ENCODE measurements at places on chromosomes 6 and 20.

DNA sequence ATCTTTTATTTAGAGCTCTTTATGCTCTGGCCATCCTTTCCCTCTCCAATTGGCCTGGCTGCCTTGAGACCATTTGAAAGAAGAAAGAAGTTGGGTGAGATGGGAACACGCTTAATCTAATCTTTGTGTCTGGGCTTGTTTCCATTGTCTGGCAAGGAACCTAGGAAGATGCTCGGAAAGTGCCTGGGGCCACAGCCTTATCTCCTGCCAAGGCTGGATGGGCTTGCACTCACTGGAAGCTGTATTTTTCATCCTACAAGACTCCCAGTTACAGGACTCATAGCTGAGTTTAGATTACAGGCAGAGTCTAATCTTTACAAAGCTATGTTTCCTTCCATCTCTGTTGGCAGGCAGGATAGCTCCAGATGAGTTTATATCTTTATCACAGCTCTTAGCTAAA lies 33.1 kb upstream of the CDYL start:
- DNase-seq = no peak

DNA sequence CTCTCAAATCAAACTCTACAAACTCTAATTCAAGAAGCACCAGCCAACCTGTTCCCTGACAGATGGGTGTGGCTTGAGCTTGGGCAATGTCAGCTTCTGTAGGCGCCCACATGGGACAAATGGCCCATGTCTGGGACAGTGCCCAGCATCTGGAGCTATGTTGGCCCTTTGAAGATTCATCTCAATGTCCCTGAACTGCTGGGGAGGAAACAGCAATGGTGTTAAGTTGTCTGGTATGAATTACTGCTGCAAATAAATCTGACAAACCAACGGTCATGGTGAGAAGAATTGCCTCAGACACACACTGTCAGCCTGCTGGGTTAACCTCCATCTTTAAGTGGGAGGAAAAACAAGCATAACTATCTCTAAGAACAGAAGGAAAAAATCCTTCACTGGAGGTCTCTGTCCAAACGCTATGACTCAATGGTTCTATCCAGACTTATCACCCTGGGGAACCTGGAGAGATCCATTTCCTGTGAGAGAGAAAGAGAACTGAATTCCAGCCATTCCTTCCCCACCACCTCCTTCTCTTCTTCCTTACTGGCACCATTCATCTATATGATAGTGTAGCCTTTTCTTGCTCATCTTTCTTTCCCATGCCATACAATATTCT lies 274.9 kb downstream of the CDH26 start:
- DNase-seq = no peak

GRCh38 chr6:56517155-56517745 lies 125.4 kb downstream of the DST start:
- no peak for DNase-seq

DNA sequence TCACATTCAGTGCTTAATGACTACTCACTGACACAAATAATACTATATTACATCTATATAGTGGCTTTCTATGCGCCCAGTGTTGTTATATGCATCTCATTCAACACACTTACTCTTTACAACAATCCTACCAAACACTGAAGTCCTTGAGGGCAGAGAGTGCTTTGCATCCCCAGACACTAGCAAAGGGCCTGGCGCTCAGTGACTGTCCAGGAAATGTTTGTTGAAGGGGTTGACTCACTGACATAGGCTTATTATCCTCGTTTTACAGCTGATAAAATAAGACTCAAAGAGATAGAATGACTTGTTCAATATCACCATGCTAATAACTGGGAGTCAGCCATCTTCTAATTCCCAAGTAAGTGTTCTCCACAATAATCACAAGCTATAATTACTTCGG lies 163.3 kb downstream of the ARHGAP18 start:
- DNase-seq = no peak

DNA sequence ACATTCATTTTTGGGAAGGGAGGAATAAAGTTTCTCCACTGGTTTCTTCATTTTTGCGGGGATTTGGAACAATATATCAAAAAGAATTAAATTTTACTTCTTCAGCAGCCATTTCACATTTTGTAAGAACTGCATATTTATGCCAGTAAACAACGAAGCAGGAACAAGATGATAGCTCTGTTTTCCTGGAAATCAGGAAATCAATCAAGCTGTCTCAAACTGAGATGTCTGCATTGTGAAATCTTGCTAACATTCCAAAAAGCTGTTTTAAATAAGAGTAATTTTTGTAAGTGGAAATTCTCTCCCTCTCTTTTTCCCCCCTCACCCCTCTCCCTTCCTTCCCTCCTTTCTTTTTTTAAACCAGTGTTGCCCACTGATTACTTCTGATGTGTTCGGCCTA lies 20.0 kb downstream of the MAPK13 start:
- no peak for DNase-seq

- DNase-seq = no peak
Measured at GRCh38 chr20:7399114-7399513, 541.1 kb downstream of the HAO1 start.

- DNase-seq = no peak
Measured at GRCh38 chr6:152117156-152118133, 310.0 kb downstream of the ESR1 start.

- no peak for DNase-seq
Measured at GRCh38 chr6:91565207-91565606, 978.3 kb upstream of the MAP3K7 start.

DNA sequence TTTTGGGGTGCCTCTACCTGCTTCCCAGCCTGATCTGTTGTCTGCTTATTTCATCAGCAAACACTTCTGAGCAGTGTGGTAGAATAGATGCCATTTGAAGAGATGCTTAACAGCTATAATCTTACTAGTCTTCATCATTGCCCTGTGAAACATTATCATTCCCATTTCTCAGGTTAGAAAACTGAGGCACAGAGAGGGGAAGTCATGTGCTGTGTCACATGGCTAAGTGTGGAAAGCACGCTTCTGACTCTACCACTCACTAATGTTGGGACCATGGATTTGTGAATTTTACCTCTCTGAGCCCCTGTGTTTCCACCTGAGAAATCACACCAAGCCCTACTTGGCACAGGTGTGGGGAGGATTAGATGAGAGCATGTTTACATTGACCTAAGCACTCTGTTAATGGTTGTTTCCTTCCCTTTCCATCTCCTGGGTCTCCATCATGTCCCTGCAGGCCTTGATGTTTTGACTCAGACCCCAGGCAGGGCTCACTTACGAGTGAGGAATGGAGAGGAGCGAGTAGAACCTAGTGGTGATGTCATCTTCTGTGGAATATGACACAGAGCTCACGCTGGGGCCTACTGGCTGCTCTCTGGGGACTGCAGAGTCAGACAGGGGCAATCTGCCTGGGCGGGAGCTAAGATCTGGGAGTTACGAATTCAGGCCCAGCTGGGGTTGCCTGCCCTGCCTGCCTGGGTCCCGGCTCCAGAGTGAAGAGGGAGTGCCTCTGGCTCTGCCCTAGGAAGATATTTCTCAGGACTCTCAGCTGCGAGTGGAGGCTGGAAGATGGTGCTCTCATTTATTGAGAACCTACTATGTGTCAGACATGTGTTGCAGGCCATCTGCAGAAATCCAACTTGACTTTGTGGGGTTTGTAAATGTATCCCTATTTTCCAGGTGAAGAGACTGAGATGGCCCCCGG lies 64.3 kb downstream of the CDH22 start:
- DNase-seq = no peak
